Naive thymus-derived CD8-positive, alpha-beta T cell (primary cell): ENCODE measurements at places on chromosomes 12 and 14.
A peak's percentile ranks its signal among the peaks of the same experiment; 100 is the strongest.

GRCh38 chr14:100988411-100988900, 84.9 kb upstream of the RTL1 start:
- DNase-seq, result no peak

GRCh38 chr12:3204143-3204542, 127.0 kb downstream of the TSPAN9 start:
- DNase-seq, result no peak

DNA sequence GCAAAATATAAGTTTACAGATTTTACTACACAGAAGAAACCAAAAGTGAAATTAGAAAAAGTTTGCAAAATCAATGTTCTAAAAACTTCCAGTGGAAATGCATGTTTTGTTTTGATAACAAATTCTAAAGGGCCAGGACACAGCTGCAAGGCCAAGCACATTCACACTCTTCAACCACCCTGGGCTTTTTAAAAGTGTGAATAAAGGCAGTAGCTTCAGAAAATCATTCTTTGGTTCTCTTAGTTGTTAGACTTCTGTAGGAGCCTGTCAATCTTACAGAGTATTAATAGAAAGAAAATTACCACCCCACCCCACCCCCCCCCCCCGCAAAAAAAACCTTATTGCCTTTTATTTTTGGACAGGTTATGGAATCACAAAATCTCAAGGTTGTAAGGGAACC, 105.2 kb upstream of the EGLN3 start:
- DNase-seq, result no peak

DNA sequence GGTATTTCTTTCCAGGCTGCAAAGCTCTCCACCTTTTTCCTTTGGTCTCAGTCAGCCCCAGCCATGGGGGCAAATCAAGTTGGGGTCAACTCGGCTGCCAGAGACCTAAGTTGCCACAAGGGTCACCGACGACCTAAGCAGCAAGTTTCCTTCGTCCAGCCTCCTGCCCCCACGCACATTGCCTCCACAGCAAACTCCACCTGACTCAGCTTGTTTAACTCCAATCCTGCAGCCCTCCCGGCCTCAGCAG, 767 bp upstream of the KCNMB4 start:
- DNase-seq, result no peak

DNA sequence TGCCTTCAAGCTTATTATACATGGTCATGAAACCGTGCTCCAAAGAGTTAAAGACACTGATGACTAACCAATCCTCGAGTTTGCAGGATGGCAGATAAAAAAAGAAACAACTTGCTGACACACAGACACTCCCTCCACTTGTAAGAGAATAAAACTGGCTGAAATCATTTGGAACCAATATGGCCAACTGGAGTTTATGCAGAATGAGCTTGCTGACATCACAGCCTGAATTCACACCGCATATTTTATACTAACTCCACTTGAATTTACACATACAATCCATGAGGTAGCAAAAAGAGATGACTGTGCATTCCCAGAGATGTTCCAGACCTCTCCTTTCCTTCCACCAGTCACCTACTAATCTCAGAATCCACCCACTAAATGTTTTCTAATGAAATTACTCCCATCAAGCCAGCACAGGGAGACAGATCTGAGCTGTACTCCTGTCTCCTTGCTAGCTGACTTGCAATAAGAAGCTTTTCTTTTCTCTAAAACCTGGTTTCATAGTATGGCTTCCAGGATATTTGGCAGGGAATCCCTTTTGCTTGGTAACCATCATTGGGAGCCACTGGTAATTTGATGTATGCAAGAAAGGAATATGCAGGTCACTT, 15.8 kb upstream of the PTPRR start:
- DNase-seq, result no peak

GRCh38 chr12:4383304-4383865, 3.9 kb upstream of the FGF23 start:
- DNase-seq, result no peak

DNA sequence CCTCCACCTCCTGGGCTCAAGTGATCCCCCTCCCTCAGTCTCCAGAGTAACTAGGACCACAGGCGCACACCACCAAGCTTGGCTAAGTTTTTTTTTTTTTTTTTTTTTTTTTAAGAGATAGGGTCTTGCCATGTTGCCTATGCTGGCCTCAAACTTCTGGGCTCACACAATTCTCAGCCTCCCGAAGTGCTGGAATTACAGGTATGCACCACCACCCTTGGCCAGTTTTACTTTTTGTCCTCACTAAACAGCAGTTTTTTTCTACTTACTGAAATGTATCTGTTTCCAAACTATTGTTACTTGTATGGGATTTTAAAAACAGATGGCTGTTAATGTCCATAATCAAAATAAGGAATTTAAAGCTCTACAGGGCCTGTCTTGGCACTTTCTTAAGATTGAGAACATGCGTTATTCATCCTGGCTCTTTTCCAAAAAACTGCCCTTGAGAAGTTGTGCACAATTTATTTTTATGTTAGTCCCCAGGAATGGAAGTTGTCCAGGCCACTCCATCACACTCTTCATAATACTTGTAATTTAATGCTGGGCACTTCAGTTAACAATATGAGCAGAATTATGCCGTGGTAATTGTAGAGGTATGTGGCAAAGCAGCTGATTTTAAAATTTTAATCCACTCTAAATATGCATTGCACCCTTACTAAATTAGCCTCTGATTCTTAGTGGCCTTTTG, 51.9 kb upstream of the REP15 start:
- no peak for DNase-seq

DNA sequence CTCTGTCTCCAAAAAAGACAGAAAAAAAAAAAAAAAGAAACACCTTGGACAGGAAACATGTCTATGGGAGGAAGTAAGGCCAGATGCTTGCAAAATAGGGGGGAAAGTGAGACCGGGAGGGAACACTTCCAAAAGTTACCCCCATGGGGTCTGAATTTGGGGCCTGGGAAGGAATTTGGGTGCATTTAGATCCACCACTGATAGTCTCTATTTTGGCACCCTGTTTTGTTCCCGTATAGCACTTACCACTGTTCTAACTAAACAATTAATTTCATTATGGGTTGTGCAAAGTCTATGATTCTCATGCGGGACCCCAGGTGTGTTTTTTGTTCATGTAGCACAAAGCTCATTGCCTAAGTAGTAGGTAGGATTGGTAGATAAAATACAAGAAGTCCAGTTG, 1.4 kb upstream of the MLEC start:
- no peak for DNase-seq

DNA sequence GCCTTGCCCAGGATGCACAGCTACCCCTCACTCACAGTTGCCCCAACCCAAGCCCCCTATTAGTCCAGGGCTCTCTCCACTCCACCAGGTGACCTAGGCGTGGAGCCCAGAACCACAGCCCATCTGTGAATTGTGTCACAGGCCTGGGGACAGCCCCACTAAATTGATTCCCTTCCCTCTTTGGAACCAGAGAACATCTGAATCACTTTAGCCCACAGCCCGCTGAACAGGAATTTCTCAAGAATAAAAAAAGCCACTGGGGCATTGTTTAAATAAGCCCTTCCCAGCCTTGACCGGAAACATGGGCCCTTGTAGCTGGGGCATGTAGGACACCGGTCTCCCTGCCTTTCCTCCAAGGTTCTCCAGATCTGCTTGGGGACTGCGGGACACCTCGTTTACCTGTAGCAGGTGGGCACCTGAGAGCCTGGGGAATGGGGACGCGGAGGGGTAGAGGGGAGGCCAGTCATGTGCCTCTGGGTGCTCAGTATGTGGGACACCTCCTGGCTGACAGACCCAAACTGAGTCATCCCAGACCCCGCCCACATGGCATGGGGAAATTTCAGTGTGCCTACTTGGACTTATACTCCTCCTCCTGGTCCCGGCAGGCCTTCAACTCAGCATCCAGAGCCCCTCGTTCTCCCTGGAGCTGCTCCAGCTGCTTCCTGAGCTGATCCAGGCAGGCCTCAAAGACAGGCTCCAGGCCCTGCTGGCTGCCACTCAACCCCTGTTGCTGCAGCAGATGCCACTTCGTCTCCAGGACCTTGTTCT, 1.3 kb downstream of the KRT78 start:
- no peak for DNase-seq

DNA sequence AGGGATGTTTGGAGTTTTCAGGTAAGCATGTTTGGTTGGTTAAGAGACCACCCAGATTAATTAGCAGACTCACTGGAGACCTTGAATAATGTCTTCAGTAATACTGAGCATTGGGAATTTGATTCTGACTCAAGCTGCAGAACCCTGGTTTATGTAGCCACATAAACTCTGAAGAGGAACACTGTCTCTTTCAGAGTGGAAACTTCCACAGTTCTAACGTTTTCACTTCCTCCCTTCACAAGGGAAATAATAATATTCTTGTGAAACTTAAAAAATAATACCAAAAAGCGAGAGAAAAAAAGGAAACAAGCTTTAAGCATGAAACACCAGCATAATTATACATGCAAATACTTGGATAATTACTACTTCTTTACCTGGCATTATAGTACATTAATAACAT, 40.0 kb upstream of the ST8SIA1 start:
- DNase-seq, result no peak

DNA sequence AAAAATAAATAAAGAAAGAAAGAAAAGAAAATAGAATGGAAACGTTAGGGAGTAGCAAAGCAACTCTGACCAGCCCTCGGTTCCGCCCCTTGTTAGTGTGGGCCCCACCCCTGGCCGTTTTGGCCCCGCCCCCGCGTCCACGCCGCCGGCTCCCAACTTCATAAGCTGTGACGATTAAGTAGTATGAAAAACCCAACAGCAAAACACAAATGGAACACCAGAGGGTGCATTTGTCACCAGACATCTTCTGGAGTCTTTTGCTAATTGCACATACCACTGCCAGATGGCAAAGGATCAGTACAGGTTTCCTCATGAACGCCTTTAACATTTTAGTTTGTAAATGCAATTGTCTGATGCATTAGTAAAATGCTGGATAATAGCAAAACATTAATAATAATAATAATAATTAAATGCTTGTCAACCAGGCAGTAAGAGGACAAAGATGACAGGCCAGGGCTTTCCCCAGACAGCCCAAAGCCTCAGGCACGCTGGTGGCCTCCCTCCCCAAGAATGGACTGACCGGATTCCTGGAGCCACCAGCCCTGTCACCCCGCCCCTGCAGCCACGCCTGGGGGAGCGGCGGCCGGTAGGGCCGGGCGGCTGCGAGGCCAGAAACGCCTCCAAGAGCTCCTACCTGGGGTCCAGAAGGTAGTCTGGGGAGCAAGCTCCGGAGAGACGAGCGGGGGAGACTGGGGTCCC, 23.6 kb downstream of the HSP90AA1 start:
- peak; percentile 68 for DNase-seq

- no peak for DNase-seq
Measured at GRCh38 chr12:4202918-4203317, 70.6 kb upstream of the CCND2 start.

DNA sequence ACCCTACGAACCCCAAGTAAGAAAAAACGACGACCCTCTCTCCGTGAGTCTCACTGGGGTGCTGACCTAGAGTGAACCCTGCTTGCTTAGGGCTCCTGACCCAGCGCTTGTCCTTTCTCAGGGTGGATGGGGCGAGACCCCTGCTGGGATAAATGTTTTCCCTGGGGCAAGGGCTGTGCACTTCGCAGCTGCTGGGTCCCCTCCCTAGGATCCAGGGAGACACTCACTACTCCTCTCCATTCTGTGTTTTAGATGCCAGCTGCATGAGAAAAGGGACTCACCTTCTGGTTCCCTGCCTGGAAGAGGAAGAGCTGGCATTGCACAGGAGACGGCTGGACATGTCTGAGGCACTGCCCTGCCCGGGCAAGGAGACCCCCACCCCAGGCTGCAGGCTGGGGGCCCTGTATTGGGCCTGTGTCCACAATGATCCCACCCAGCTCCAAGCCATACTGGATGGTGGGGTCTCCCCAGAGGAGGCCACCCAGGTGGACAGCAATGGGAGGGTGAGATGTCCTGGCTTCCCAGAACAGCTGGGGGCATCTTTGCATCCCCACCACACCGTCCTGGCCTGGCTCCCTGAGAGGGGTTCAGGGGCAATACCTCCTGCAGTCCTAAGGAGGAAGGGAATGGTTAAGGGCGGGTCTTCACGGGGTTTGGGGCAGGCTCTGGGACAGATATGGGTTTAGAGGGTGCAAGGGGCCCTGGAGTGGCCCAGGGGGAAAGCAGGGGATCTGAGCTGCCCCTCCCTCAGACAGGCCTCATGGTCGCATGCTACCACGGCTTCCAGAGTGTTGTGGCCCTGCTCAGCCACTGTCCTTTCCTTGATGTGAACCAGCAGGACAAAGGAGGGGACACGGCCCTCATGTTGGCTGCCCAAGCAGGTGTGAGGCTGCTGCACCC, 663 bp downstream of the ANKRD33 start:
- DNase-seq, result no peak

DNA sequence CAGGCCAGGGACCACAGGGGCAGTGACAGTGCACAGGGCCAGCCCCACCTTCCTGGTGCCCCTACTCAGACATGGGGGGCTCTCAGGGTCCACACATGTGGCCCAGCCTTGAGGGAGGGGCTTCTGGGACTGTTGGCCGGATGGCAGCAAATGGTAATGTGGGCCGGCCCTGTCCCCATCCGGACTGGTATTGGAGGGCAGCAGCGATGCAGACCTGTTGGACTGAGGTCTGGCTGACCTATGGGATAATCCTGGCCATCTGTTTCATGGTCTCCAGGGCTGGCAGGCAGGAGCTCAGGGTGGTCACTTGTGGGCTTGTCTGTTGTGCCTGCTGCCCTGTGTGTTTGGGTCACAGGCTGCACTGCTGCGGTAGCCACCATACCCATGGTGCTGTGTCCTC, 387.5 kb downstream of the TMEM121 start:
- DNase-seq, result no peak

- DNase-seq, result no peak
Measured at GRCh38 chr12:116773276-116773731, 35.2 kb downstream of the RNFT2 start.

- no peak for DNase-seq
Measured at GRCh38 chr14:87492561-87492960, 500.4 kb downstream of the GALC start.

DNA sequence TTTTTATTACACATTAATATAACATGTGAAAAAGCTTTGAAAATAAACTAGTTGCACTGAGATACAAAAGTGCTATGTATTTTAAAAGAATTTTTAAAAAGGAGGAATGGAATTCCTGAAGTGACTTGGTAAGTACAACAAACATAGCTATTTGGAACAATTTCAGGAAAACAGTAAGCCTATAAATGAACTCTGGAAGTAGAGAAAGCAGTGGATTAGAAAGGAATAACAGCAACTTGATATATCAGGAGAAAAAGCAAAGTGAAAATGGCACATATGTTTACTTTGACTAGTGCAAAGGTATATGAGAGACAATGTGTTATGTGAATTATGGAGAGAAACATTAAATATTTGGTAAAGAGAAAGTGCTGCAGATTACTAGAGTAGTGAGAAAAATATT, 811.7 kb downstream of the C12orf50 start:
- no peak for DNase-seq

DNA sequence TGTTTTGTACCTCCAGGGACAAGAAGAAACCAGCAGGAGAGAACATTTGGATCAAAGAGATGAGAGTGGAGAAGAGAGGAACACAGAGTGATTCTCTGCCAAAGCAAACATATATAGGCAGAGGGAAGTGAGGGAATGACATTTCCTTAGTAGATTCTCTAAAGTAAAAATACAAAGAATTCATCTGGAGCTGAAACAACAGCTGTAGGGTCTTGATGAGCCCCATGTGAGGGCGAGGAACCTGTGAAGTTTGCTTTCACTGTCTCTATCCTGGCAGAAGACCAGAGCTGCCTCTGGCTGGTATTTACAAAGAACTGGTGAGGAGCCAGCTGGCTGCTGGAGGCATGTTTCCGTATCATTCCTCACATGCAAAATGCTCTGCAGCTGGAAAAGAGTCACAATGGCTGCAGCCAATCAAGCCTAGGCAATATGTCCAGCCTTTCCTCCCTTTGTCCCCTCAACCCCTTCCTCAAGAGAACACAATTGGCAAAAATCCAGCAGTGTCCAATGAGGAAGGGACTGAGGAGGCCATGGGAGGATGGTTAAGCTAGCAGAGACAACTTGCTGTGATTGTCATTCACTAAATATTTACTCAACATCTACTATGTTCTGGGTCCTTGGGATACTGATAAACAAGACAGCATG, 122.5 kb downstream of the PHLDA1 start:
- no peak for DNase-seq
